ENCODE measurements at places on chromosomes 4 and X.

- no peak for DNase-seq
These were observed 64.4 kb upstream of the ACSL4 start for GRCh38 chrX:109797311-109797975.

GRCh38 chr4:180449395-180449956, 1793.7 kb upstream of the TENM3 start:
- DNase-seq = no peak

GRCh38 chr4:173398779-173399415, at the start of gene SCRG1:
SCRG1 (minus strand) TSS chr4:173399116; CDS start chr4:173391414, 7,702 bp downstream.
- no peak for DNase-seq

DNA sequence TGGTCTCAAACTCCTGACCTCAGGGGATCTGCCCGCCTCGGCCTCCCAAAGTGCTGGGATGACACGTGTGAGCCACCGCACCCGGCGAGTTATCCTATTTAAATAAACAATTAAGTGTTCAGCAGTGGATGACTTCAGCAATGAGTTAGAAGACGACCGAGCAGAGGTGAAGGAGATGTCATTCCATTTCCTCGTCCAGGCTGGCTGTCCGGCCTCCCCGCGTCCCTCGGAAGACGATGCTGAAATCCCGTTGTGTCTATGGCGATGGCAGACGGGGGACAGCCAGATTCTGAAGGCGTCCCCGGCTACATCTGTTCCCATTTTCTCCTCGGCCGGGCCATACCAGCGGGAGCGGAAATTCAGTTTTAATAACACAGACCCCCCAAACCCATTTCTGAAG, 209.8 kb downstream of the CRLF2 start:
- no peak for DNase-seq

GRCh38 chr4:185339941-185340340, 55.8 kb downstream of the LRP2BP start:
- no peak for DNase-seq
